CD4-positive, alpha-beta memory T cell (primary cell): ENCODE measurements at places on chromosomes 12 and 14. TPM values are rescaled to one million over a fixed set of nuclear protein-coding genes. Genes with fewer than 3 reads are reported as not detected.

- no peaks in the 10 kb centered on the region for H3K4me1 ChIP-seq
- DNase-seq = no peak
- no peak overlapping the region for H3K4me3 ChIP-seq
- no peaks in the 10 kb centered on the region for H3K36me3 ChIP-seq
- H3K27ac ChIP-seq = no peak overlapping the region
- no peaks in the 10 kb centered on the region for H3K27me3 ChIP-seq
These were observed 230.8 kb downstream of the NUAK1 start for GRCh38 chr12:105907982-105908381.

DNA sequence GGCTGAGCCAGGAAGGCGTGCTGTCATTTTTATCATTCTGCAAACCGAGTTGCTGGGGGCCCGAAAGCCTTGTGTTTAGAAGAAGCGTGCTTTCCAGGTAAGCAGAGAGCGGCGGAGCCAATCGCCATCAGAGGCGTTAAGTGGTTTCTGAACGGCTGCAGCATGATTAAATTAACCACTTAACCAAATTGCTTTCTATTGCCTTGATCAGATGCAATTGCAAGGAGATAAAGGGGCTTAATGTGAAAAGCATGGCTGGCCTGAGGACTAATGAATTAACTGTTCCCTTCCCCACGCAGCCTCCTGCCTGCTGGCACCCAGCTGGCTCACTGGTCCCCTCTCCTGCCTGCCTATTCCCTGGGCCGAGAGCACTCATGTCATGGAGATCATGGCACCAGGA, 36.6 kb upstream of the CHGA start:
- peaks cover 3% of the 10 kb centered on the region for H3K4me1 ChIP-seq
- no peak for DNase-seq
- no peak overlapping the region for H3K4me3 ChIP-seq

GRCh38 chr12:47610686-47611252, 95.1 kb downstream of the RPAP3 start:
- H3K27ac ChIP-seq = no peak overlapping the region
- H3K36me3 ChIP-seq = no peaks in the 10 kb centered on the region
- no peak overlapping the region for H3K4me3 ChIP-seq
- DNase-seq = no peak
- no peaks in the 10 kb centered on the region for H3K27me3 ChIP-seq

- no peak for DNase-seq
- H3K27me3 ChIP-seq = peaks cover 3% of the 10 kb centered on the region
- H3K27ac ChIP-seq = no peak overlapping the region
- H3K4me1 ChIP-seq = peaks cover under 1% of the 10 kb centered on the region
These were observed 16.2 kb upstream of the VSX2 start for GRCh38 chr14:74223016-74223415.

- no peaks in the 10 kb centered on the region for H3K4me1 ChIP-seq
- H3K27me3 ChIP-seq = no peaks in the 10 kb centered on the region
- H3K27ac ChIP-seq = no peak overlapping the region
- H3K4me3 ChIP-seq = no peak overlapping the region
These were observed 78.9 kb downstream of the NCOR2 start for GRCh38 chr12:124488520-124488919.

- DNase-seq = no peak
- no peaks in the 10 kb centered on the region for H3K36me3 ChIP-seq
- no peaks in the 10 kb centered on the region for H3K4me1 ChIP-seq
- no peak overlapping the region for H3K4me3 ChIP-seq
- no peaks in the 10 kb centered on the region for H3K27me3 ChIP-seq
These were observed 791.1 kb downstream of the AACS start for GRCh38 chr12:125856366-125856765.

GRCh38 chr12:50302686-50303085, 19.4 kb upstream of the LIMA1 start:
- no peaks in the 10 kb centered on the region for H3K36me3 ChIP-seq
- H3K4me3 ChIP-seq = no peak overlapping the region
- DNase-seq = no peak
- H3K27me3 ChIP-seq = no peaks in the 10 kb centered on the region
- no peaks in the 10 kb centered on the region for H3K4me1 ChIP-seq

GRCh38 chr12:110270125-110270962, 10.7 kb upstream of the ATP2A2 start:
- H3K27ac ChIP-seq = no peak overlapping the region
- DNase-seq = no peak
- H3K4me3 ChIP-seq = no peak overlapping the region
- H3K36me3 ChIP-seq = no peaks in the 10 kb centered on the region
- no peaks in the 10 kb centered on the region for H3K4me1 ChIP-seq
- H3K27me3 ChIP-seq = no peaks in the 10 kb centered on the region

DNA sequence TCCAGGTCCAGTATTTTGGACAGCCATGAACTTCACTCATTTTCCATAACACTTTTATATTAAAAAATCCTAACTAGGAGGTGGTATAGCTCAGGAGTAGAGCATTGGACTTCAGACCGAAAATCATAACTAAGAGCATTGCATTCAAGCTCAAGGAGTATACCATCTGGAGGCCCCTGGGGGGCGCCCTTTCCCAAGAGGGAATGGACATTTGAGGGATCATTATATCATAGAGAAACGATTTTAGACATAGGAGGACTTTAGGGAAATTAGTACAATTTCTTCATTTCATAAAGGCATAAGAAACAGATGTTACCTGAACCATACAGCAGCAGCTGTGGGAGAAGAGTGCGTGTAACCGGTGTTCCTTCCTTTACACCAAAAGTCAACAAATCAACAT, 5.2 kb upstream of the ATG14 start:
- peaks cover 6% of the 10 kb centered on the region for H3K4me1 ChIP-seq
- H3K4me3 ChIP-seq = no peak overlapping the region
- H3K27ac ChIP-seq = no peak overlapping the region
- DNase-seq = no peak

DNA sequence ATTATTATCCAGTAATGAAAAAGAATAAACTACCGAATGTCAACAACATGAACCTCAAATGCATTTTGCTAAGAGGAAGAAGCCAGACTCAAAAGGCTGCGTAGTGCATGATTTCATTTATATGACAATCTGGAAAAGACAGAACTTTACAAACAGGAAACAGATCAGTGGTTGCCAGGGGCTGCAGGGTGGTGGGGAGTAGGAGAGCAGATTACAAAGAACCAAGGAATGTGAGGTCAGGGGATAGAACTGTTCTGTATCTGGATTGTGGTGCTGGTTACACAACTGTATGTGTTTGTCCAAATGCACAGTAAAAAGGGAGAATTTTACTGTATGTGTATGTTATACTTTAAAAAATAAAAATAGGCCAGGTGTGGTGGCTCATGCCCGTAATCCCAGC, 89.7 kb upstream of the MYL2 start:
- H3K27me3 ChIP-seq = no peaks in the 10 kb centered on the region
- no peak overlapping the region for H3K4me3 ChIP-seq
- H3K4me1 ChIP-seq = no peaks in the 10 kb centered on the region
- DNase-seq = no peak
- H3K27ac ChIP-seq = no peak overlapping the region
- H3K36me3 ChIP-seq = no peaks in the 10 kb centered on the region

DNA sequence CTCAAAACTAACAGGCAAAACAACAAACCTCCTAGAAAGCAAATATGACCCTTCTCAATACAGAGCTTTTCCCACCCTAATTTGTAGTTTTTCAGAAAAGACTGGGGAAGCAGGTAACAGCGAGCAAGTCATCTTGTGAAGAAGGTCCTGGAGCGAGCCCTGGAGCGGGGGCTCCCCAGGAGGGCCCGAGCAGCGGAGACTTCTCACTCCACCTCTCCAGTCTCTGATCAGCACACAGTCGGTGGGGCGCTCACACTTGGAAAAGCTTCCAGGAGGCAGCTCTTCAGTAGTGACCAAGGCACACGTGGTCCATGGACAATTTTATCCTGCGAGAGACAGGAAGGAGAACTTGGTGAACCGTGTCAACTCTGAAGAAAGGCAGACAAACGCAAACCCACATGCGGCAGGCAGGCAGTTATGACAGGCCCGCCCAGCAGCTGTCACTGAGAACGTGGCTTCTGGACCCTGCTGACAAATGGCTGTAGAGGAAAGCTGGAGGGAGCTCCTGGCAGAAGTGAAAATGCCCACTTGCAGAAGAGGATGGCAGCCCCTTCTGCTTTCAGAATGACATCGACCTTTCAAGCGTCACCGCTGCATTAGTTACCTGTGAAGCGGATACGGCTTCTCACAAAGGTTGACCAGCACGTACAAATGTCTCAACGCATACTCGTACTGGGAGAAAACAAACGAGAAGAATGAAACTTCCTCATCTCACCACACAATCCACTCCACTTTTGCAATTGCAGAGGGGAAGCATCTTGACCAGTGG, 44.2 kb downstream of the LGMN start:
- no peak for DNase-seq
- H3K27ac ChIP-seq = no peak overlapping the region
- no peaks in the 10 kb centered on the region for H3K36me3 ChIP-seq
- no peak overlapping the region for H3K4me3 ChIP-seq
- no peaks in the 10 kb centered on the region for H3K27me3 ChIP-seq

- no peak for DNase-seq
- H3K4me1 ChIP-seq = no peaks in the 10 kb centered on the region
- H3K27ac ChIP-seq = no peak overlapping the region
- no peaks in the 10 kb centered on the region for H3K36me3 ChIP-seq
- no peaks in the 10 kb centered on the region for H3K27me3 ChIP-seq
These were observed 63.1 kb downstream of the TNFAIP2 start for GRCh38 chr14:103186241-103186822.

DNA sequence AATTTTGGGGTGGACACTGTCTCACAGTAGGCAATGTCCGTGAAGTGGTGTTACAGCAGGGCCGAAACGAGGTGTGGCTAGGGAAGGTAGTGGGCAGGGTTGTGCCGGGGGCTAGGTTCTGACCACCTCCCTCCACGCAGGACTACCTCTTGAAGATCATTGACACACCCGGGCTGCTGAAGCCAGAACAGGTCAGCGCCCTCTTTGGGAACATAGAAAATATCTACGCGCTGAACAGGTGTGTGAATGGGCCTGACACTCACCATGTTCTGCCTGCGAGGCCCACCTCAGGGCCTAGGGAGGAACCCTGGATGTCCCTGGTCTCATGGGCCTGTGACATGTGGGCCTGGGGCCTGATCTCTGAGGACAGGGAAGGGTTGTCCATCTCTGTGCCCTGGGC, 24.6 kb downstream of the PLEKHG3 start:
- no peaks in the 10 kb centered on the region for H3K27me3 ChIP-seq
- H3K36me3 ChIP-seq = peaks cover 35% of the 10 kb centered on the region
- no peak overlapping the region for H3K4me3 ChIP-seq
- peak overlapping the region; percentile 14 for H3K27ac ChIP-seq
- no peak for DNase-seq
- H3K4me1 ChIP-seq = peaks cover 93% of the 10 kb centered on the region

- H3K36me3 ChIP-seq = no peaks in the 10 kb centered on the region
- H3K27ac ChIP-seq = no peak overlapping the region
These were observed 7.6 kb upstream of the TMED10 start for GRCh38 chr14:75184039-75184438.

GRCh38 chr12:25480145-25480544, 72.9 kb downstream of the LMNTD1 start:
- H3K27me3 ChIP-seq = no peaks in the 10 kb centered on the region
- H3K27ac ChIP-seq = no peak overlapping the region
- no peaks in the 10 kb centered on the region for H3K36me3 ChIP-seq
- no peak for DNase-seq

DNA sequence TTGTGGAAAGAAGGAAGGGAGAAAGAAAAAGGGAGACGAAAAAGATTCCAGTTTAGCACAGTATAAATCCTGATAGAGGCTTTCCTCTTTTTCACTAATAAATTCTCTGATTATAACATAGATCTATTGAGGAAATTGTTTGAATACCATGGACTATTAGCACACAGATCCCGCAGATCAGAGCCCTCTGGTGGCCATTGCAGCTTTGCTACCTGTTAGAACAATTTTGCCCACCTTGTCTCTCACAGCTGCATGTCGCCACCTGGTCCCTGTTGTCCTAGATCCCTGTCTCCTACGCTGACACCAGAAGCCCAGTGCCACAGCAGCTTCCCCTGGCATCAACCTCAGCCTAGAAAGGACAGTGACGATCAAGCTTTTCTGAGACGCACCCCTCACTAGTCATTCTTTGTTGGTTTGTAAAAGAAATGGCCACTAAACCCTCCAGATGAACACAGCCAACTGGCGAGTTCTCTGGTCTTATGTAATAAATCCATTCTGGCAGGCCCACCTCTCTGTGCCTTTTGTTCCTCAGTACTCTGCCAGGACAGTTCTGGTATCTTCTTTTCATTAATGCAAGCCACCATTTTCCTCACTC, 9.9 kb downstream of the GPHB5 start:
- DNase-seq = no peak
- H3K27ac ChIP-seq = no peak overlapping the region
- H3K27me3 ChIP-seq = no peaks in the 10 kb centered on the region
- no peaks in the 10 kb centered on the region for H3K36me3 ChIP-seq

GRCh38 chr12:108021141-108021540, 107.9 kb upstream of the WSCD2 start:
- H3K4me1 ChIP-seq = no peaks in the 10 kb centered on the region
- H3K36me3 ChIP-seq = no peaks in the 10 kb centered on the region
- DNase-seq = no peak
- H3K27me3 ChIP-seq = no peaks in the 10 kb centered on the region
- H3K4me3 ChIP-seq = no peak overlapping the region

DNA sequence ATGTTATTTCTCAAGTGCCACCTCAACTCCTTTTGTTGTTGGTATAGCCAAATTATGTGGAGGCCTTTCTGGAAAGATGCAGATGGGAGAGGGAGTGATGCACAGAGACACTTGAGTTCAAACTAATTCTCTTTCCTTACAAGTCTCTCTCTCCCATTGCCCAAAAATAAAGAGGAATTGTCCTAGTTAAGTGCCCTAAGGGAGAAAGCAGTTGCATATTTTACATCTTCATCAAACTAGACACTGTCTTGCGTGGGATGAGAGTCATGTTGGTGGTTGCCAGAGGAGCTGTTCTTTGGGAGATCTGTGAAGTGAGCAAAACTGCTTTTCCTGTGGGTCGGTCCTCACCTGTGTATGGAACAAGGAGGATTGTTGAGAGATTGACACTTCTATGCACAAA, 72.2 kb downstream of the EP400 start:
- no peaks in the 10 kb centered on the region for H3K4me1 ChIP-seq
- no peak overlapping the region for H3K4me3 ChIP-seq
- no peak overlapping the region for H3K27ac ChIP-seq

The PPTC7 gene
- 4.7 TPM for polyA plus RNA-seq

The GDF3 gene
- not detected for polyA plus RNA-seq

The WSCD2 gene
- polyA plus RNA-seq = not detected

The SPIC gene
- polyA plus RNA-seq = not detected

The NPFF gene
- polyA plus RNA-seq = not detected

The IFT43 gene
- polyA plus RNA-seq = 10.5 TPM

The SLCO1B3 gene
- polyA plus RNA-seq = not detected

The GLIPR1L1 gene
- polyA plus RNA-seq = not detected

The DLK1 gene
- not detected for polyA plus RNA-seq

The TMTC1 gene
- not detected for polyA plus RNA-seq

The BICDL1 gene
- 2.3 TPM for polyA plus RNA-seq
